ENCODE measurements at places on chromosomes 1 and 21.

DNA sequence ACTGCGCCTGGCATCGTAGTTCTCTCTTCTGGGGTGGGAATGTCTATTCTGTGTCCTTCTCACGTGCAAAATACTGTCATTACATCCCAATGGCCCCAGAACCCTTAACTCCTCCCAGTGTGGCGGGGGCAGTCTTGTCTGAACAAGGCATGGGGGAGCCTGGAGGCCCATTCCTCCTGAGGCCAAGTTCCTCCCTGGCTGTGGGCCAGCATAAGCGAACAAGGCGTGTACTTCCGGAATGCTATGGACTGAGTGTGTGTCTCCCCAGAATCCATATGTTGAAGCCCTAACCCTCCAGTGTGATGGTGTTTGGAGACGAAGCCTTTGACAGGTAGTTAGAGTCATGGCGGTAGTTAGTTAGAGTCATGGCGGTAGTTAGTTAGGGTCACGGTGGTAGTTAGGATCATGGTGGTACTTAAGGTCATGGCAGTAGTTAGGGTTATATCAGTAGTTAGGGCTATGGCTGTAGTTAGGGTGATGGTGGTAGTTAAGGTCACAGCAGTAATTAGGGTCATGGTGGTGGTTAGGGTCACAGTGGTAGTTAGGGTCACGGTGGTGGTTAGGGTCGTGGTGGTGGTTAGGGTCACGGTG is 71.0 kb downstream of the PRKCZ start:
- peak; percentile 17 for DNase-seq

GRCh38 chr1:93554883-93555872 is 107.3 kb downstream of the FNBP1L start:
- peak; percentile 37 for DNase-seq

DNA sequence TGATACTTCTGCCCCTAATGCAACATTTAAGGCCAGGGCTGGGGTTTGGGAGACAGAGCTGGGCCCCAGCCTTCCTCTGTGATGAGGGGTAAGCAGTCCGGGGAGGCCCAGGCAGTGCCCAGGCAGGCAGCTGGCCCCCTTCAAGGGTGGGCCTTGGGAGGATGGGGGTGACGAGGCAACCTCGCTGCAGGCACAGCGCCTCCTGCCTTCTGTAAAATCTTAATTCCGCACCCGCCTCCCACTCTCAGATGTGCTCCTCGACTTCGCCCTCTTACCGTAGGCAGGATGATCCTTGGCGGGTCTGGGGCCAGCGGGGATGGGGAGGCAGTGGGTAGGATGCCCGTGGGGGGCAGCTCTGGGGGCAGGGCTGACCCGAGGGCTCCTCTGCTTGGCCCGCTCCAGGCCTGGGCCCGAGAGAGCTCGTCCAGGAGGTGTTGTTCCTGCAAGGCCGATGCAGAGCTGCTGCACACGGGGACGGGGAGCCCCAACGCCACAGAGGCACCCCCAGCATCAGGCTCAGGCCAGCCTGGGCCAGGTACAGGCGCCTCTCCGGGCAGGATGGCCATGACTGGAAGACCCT is 9.1 kb downstream of the C21orf58 start:
- DNase-seq, result no peak

DNA sequence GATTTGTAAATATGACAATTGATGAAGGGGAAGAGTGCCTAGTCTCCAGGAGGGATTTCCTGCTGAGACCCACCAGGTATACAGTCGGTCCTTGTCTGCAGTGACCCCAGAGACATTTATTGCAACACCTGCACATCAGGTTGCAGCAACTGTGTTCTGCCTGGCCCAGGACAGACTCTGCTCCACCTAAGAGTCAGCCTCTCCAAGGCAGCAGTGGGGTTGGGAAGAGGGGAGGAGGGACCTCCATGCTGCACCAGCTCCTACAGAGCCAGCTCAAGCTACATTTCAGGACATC is 120.4 kb upstream of the IRF2BP2 start:
- DNase-seq, result no peak

GRCh38 chr1:24094554-24094953 is 17.4 kb downstream of the MYOM3 start:
- no peak for DNase-seq

DNA sequence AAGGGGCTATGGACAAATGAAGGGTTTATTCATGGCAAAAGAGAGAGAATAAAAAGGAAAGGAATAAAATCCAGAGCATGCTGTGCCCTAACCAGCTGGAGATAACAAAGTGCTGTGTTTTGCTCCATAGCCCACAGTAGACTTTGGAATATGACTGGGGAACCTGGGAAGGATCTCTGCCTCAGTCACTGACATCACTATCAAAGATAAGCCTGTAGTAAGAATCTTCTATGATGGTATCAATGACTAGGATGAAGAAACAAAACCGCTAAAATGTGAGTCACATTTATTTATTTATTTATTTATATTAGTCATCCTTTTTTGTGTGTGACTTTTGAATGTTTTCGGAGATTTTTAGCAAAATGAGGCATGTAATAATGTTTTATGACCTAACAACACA is 56.3 kb downstream of the NVL start:
- DNase-seq, result no peak

DNA sequence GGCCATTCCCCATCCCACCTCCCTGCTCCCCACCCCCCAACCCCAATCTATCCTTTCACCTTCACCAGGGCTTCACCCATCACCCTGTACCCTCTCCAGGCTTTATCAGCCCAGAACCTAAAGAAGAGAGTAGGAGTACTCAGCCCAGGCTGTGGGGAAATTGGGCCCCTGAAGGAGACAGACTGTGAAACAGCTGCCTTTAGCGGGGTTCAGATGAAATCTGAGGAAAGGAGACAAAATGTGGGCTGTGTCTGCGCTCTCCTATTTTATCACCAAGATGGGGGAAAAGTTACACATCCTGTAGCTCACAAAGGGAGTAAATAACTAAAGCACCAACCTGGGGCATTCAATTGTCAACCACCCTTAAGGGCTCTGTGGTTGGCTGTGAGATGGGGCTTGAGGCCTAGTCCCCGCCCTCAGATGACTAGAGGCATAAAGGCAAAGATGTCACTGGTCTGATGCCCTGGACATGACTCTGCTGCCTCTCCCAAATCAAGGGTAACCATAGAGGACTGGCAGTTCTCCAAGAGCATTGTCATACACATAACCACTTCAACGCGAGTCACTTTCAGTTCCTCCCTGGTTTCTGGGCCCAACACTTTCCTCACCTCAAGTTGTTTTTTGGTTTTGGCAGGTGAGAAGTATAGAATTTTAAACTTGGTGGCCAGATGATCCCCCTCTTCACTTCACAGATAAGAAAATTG is 30.0 kb downstream of the SLC27A3 start:
- DNase-seq, result peak; percentile 58

- no peak for DNase-seq
Observed at GRCh38 chr1:114737314-114737849, 20.4 kb downstream of the CSDE1 start.

GRCh38 chr1:57824535-57824934 is 400.7 kb upstream of the DAB1 start:
- no peak for DNase-seq

- DNase-seq, result no peak
Observed at GRCh38 chr21:14975136-14975919, 89.5 kb downstream of the NRIP1 start.

GRCh38 chr1:71908303-71908702 is 374.0 kb downstream of the NEGR1 start:
- no peak for DNase-seq

- no peak for DNase-seq
Observed at GRCh38 chr21:31554511-31555022, 104.9 kb upstream of the SOD1 start.

GRCh38 chr1:9657521-9658032 is 6.0 kb downstream of the PIK3CD start:
- DNase-seq, result no peak

DNA sequence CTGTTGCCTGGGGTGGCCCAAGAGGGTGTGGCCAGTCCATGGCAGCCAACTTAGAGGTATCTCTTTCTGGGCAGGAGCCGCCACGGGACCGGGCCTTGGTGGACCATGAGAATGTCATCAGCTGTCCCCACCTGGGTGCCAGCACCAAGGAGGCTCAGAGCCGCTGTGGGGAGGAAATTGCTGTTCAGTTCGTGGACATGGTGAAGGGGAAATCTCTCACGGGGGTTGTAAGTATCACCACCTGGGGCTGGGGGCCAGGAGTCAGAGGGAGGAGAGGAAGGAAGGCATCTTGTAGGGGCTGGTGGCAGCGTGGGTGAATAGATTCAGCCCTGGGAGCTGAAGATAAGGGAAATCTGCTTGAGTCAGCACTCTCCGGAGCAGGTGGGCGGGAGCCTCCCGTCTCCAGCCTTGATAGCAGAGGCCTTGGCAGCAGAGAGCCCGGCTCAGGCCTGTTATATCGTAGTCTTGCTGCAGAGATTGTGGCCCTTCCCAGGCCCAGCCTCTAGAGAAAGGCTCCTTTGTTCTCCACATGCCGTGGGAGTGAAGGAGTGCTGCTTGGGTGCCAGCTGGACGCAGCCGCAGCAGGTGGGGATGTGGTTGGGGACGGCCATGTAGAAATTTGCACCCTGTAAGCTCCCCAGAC is 25.4 kb downstream of the PHGDH start:
- DNase-seq, result peak; percentile 50

DNA sequence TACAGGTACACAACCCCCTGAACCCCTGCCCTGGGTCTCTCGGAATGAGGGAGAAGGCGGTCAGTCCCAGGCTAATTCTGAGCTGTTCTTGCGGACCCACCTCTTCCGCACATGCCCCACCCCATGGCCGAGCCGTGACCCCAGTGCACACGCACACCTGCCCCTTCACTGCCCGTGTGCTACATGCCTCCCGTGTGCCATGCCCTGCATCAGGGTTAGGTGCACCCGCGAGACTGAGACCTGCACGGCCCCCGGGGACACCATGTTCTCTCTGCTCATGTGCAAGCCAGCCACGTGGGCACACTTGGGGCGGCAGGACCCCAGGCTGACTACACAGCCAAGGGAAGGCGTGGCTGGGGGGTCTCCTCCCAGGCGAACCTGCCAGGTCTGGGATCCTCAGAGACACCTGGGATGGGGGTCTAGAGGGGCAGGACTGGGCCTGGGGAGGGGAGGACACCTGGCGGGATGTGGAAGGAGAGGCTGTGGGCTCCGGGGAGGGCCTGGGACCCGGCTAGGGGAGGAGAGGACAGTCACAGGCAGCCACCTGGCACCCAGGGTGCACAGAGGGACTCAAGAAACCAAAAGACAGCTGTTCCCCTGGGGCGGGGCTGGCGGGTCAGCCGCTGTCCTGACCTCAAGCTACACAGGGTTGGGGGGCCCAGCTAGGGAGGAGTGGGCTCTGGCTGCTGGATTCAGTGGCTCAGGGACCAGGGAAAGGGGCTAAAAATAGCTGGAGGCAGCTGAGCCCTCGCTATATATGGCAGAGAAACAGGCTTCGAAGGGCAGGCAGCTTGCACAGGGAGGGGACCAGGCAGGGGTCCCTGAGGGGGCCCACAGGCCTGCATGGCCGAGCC is 133.4 kb downstream of the CASZ1 start:
- no peak for DNase-seq

- DNase-seq, result no peak
Observed at GRCh38 chr1:218620956-218621355, 275.8 kb downstream of the TGFB2 start.

GRCh38 chr1:225412803-225413351 is 15.0 kb downstream of the LBR start:
- no peak for DNase-seq

Measured in left cardiac atrium (tissue), 4 donors.